ENCODE measurements at places on chromosomes 5 and 9.

DNA sequence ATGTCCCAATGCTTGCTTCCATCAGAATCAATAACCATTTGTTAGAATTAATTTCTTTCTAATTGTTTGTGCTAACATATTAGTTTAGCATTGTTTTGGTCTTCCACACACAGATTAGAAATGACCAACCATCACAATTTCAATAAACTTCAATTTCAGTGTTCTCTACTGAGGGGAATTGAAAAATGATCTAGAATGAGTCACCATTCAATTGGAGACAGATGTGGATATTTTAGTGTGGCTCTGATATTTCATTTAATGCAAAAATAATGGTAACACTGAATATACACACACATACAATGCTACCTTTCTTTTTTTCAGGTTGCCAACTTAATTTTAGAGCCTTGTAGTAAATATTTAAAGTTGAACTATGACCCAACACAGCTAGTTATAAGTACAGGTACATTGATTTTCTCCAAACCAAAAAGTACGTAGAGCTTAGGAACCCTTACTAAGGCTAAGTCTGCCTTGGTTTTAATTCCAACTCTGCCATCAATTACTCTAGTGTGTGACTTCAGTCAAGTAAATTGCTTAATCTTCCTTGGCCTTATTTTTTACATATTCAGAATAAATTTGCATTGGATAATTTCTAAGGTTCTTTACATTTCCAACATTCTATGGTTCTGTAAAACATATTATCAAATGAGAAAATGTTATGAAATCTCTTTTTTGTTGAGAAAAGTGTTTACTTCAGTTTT, 143.9 kb downstream of the DMRTA1 start:
- no peak for DNase-seq

DNA sequence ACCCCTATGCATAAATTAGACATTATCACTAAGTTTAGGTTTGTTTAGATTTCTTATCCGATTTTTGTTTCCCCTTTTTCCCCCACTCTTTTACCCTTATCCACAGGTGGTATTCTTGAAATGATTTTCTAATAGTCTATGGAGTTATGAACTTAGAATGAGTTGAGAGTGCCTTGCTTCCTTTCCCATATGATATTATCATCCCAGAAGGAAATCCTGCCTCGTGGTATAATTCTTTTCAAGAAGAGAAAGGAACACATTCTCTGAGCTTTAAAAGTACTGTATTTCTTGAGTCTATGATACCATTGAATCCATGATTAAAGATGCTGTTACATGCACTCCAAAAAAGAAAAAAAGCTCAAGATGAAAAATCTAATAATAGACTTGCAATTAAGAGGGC, 76.9 kb upstream of the ADAMTSL1 start:
- peak; percentile 46 for DNase-seq

DNA sequence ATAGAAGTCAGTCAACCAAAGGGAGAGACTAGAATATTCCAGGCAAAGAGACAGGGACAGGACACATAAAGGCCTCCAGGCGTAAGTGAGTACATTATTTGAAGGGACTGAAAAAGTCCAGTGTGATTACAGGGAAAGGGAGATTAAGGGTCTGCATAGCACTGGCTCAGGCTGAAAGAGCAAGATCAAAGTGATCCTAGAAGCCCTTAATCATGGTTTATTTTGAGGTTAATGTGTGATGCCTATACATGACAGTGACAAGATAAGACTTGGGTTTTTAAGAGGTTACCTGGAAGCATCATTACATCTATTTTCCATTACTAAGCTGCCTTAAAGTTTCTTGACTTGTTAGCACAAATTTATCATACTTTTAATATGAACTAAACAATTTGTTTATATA, 25.8 kb downstream of the LMBRD2 start:
- no peak for DNase-seq

DNA sequence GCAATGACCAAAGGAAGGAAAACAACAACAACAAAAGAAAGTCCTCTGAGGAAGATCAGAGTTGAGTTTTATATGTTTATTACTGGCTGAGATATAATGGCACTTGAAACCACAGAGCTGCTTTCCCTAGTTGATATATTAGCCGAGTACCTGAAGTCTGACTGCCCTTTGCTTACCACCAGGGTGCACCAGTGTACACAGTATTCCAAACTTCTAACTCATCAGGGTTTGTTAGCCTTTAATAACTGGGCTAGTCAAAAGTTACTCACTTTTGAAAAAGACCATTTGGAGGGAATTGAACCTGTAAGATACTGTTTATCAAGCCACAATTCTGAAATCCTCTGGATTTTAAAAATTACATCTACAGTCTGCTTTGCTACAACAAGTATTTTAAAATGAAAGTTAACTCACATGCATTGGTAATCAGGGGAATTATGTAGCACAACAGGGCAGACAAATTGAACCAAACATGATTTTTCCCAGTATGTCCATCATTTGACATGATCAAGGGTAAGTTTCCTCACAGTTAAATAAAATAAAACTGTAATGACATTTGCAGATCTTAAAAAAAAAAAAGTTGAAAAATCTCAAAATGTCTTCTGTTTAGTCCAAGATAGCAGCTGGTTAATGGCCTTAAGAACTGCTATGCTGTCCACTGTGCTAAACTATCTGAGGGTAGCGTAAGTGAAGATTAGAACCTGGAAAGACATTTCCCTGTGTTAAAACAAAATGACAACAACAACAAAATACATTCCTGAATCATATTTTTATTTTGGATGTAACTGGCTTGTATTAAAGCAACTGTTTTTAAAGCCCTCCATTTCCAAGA, 57.3 kb upstream of the C6 start:
- DNase-seq: peak; percentile 44

- DNase-seq: no peak
Measured at GRCh38 chr5:181035991-181036815, 3.9 kb upstream of the BTNL9 start.

DNA sequence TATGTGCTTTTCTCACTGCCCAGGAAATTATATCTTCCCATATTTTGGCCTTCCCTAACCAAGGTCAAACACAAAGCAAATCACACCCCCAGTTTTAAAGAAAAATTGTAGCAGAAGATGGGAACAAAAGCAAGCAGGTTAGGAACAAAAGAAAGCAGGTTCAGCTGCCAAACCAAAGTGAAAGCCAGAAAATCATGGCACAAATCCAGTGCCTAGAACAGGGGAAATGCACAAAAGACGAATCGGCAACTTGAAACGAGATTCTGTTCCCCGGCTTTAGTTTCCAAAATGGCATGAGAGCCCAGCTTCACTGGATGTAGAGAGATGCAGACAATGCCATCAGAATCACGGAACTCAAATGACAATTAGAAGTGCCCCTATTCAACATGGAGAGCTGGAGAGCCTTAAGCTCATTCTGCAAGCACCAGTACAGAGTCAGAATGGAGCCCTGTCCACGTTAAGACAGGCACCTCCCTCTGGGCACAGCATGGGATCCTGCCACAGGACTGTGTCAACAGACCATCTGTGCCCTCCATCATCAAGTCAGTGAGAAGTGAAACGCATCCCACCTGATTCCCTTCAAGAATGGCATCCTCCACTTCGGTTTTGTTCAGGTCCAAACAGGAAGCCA, 13.8 kb downstream of the DNAH5 start:
- DNase-seq: peak; percentile 70
